ENCODE measurements at places on chromosomes 13 and 19.

- H3K27me3 ChIP-seq = no peaks in the 10 kb centered on the region
- H3K36me3 ChIP-seq = no peaks in the 10 kb centered on the region
- no peak for DNase-seq
- no peak overlapping the region for H3K4me3 ChIP-seq
- H3K27ac ChIP-seq = no peak overlapping the region
- peaks cover 17% of the 10 kb centered on the region for H3K4me1 ChIP-seq
Measured at GRCh38 chr19:2488942-2489731, 13.2 kb downstream of the GADD45B start.

DNA sequence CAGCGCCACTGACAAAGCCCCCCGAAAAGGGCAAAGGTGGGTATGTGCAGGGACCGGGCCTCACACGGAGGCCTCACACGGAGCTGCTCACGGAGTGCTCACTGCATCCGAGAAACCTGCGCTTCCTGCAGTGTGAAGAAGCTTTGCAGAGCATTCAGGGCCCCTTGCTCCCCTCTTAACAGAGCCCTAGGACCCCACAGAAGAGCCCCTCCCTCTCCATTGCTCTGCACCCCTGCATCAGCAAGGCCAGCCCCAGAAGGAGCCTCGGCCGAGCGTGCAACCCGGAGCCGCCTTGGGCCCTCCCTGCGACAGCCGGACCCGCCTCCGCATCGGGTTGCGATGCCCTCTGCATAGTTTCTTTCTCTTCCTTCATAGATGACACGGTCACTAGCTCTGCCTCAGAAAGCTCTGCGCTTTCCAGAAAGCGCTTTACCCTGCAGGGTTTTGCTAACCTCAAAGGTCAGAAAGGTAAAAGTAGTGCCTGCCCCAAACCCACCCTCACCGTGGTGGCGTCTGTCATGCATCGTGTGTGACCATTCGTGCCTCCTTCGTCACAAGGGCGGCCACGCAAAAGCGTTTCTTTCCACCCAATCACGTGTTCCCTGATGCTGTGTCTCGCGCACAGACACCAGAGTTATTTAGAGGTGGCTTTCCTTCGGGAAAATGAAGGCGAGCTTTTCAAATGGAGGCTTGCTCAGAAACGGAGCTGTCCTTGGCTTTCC lies 15.7 kb upstream of the F7 start:
- H3K4me1 ChIP-seq = no peaks in the 10 kb centered on the region
- no peaks in the 10 kb centered on the region for H3K36me3 ChIP-seq
- H3K4me3 ChIP-seq = no peak overlapping the region
- H3K27ac ChIP-seq = no peak overlapping the region
- no peak for DNase-seq

DNA sequence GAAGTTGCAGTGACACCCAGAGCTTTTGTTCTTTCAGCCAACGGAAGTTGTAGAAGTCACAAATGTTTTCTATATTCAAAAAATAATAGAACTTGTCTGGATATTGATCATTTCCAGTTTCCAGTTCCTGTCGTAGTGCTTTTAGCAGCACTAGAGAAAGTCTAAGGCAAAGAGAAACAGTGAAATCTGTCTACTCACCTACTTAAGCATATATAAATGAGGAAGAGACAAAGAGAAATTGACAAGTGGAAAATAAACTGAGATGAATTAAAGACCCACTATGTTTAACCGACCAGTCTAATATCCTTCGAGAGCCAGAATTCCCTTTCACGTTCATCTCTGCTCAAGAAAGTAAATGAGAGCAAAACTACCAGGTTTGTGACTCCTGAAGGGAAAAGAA lies 36.7 kb downstream of the DACH1 start:
- no peaks in the 10 kb centered on the region for H3K27me3 ChIP-seq
- H3K27ac ChIP-seq = no peak overlapping the region
- DNase-seq = no peak

DNA sequence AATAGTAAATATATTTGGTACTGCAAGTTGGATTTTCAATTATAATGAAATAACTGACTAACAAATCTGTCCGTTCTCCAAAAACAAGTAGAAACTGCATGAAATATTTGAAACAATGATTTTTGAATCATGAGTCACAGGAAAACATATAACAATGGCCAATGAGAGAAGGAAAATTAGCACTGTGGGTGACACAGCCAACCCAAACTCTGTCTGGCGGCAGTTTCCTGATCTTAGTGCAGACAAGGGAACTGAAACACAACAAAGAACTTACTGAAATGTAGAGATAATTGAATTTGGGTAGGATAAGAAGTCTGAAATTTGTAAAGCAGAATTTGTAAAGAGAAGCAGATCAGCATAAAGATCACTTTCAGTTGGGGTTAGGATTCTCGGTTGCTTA lies 2743.3 kb upstream of the PCDH20 start:
- H3K27me3 ChIP-seq = no peaks in the 10 kb centered on the region
- no peaks in the 10 kb centered on the region for H3K36me3 ChIP-seq
- H3K27ac ChIP-seq = no peak overlapping the region

- no peaks in the 10 kb centered on the region for H3K27me3 ChIP-seq
- H3K4me1 ChIP-seq = no peaks in the 10 kb centered on the region
- no peaks in the 10 kb centered on the region for H3K36me3 ChIP-seq
- no peak overlapping the region for H3K27ac ChIP-seq
- no peak overlapping the region for H3K4me3 ChIP-seq
- DNase-seq = no peak
Measured at GRCh38 chr19:1896508-1896907, 8.7 kb upstream of the ADAT3 start.

- DNase-seq = no peak
- no peaks in the 10 kb centered on the region for H3K36me3 ChIP-seq
- H3K4me3 ChIP-seq = no peak overlapping the region
- H3K27ac ChIP-seq = no peak overlapping the region
- H3K4me1 ChIP-seq = no peaks in the 10 kb centered on the region
Measured at GRCh38 chr13:92804346-92804745, 422.3 kb upstream of the GPC6 start.

DNA sequence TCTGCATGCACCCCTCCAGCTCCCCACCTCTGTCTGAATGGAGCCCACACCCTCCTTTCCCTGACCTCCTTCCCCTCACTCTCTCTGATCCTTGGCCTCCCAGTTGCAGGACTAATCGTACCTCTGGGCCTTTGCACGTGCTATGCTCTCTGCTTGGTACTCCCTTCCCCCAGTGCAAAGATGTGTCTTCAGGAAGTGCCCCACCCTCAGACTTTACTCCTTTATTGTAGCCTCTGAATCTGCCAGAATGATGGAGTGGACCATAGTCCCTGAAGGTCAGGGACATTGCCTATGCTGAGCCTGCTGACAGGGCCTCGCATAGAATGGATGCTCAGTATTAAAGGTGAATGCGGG lies 1.3 kb upstream of the JUND start:
- no peak for DNase-seq
- H3K27me3 ChIP-seq = no peaks in the 10 kb centered on the region
- H3K36me3 ChIP-seq = peaks cover 2% of the 10 kb centered on the region
- H3K4me1 ChIP-seq = peaks cover 14% of the 10 kb centered on the region
- H3K27ac ChIP-seq = peak overlapping the region; percentile 92

DNA sequence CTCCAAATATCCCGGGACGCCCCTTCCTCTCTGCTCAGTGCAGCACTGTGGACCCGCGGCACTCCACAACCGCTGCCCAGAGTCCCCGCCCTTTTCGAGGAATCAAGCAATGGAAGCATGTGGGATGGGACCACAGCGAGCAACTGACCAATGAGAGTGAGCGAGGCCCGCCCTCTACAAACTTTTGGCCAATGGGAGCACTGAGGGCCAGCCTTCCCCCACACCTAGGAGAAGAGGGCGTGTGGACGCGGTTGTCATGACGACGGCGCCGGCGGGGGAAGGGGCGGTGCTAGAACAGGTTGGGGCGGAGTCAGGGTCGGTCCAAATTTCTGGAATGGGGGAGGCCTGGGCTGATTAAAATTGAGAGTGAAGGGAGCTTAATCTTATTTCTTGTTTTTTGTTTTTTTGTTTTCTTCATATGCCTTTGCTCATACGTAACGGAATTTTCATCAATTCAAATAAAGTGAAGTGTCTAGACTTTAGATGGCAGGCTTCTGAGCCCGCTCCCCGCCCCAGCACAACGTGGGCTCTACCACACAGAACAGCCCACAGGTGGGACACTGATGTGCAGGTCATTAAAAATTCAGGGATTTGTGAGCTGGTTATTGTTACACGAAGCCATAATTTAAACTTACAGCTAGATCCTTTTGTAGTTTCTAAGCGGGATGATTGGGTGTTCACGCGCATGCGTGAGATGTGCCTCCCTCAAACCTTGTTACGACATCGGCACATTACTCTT lies at the start of gene DNAAF3:
TSS of gene DNAAF3 (minus strand) at position 84 of the 739 bp plus-strand sequence. CDS start 200 bp downstream, outside the sequence.
- no peak within 1 kb of the TSS for H3K27ac ChIP-seq
- H3K36me3 ChIP-seq = no peaks in the 10 kb centered on the region
- H3K4me1 ChIP-seq = no peaks in the 10 kb centered on the region
- peak; percentile 93 for DNase-seq
- H3K27me3 ChIP-seq = peaks cover 9% of the 10 kb centered on the region
- peak within 1 kb of the TSS; percentile 45 for H3K4me3 ChIP-seq

DNA sequence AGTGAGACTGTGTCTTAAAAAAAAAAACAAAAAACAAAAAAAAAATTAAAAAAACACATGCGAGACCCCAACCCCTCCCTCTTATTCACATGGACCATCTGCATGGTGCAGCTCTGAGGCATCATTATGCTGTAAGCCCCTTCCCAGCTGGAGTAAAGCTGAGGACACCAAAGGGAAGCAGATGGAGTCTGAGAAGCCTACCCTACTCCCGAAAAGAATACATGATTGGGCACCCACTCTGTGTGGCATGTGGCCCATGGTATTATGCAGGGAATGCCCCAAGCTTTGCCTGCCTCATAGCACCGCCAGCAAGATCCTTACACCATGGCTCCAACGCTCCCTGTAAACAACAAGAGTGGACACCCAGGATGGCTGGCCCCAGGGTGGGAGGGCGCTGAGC lies 4.7 kb downstream of the PTH2 start:
- DNase-seq = no peak
- no peaks in the 10 kb centered on the region for H3K36me3 ChIP-seq
- H3K4me3 ChIP-seq = no peak overlapping the region
- no peak overlapping the region for H3K27ac ChIP-seq

DNA sequence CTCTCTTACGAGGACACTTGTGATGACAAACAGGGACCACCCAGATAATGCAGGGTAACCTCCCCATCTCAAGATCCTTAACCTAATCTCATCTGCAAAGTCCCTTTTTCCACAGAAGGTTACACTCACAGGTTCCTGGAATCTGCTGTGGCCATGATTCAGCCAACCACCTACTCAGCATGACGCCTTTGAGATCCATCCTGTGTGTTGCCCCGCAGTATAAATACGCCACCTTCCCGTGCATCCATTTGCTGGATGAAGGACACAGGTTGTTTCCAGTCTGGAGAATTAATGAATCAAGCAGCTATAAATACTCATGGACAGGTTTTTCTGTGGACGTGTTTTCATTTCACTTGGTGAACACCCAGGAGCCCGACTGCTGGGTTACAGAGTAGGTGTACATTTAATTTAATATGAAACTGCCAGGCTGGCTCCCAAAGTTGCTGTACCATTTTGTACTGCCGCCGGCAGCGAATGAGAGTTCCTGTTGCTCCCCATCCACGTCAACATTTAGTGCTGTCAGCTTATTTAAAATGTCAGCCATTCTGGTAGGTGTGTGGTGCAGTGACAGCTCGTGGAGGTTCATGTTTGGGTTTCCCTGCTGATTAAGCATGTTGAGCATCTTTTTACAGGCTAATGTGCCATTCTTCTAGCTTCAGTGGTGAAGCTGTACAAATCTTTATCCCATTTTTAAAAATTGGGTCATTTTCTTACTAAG lies 40.2 kb downstream of the ELL start:
- H3K27ac ChIP-seq = no peak overlapping the region
- no peaks in the 10 kb centered on the region for H3K36me3 ChIP-seq
- DNase-seq = no peak
- peaks cover 21% of the 10 kb centered on the region for H3K4me1 ChIP-seq
- no peaks in the 10 kb centered on the region for H3K27me3 ChIP-seq
- H3K4me3 ChIP-seq = no peak overlapping the region

DNA sequence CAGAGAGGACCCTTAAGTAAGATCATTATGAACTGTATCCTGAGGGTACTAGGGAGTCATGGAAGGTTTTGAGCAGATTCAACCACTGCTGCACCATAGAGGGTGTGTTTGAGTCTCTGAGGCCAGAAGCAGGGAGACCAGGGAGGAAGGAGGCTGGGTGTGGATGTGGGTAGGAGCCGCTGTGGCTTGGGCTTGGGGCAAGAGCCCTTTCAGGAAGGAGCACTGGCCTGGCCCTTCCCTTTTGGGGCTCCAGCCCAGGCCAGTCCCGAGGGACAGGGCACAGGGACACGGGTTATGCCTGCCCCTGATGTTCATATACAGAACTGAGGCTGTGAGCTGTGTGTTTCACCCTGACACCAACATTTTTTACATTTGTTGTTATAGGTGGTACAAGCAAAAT lies 7.2 kb downstream of the CIC start:
- DNase-seq = no peak
- peaks cover 25% of the 10 kb centered on the region for H3K4me1 ChIP-seq
- H3K4me3 ChIP-seq = no peak overlapping the region

Data from liver (tissue), 10 donors.